ENCODE measurements at places on chromosomes 13 and 19.

- no peak for DNase-seq
Measured at GRCh38 chr13:30943881-30944280, 11.4 kb downstream of the TEX26 start.

- no peak for DNase-seq
Measured at GRCh38 chr13:32432856-32433255, 4.9 kb upstream of the N4BP2L1 start.

DNA sequence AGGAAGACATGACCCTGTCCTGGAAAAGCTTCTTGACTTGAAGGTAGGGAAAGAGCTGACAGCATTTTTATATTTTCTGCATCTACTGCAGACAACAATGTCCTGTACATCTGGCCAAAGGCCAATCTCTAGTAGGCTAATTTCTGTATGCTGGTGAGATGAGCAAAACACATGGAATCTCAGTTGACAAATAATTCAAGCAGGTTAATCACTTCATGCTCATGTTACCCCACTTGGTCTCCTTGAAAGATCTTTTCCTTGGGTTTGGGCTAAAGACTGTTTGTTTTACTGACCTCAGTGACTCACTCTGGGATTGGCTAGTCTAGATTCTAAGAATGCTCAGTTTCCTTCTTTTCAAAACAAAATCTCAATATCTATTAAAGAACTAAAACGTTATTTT is 298.8 kb downstream of the LMO7 start:
- peak; percentile 53 for DNase-seq

GRCh38 chr13:59478908-59479307 is 684.8 kb downstream of the DIAPH3 start:
- no peak for DNase-seq

GRCh38 chr13:113771709-113772331 is 12.8 kb downstream of the TMEM255B start:
- DNase-seq, result peak; percentile 64

DNA sequence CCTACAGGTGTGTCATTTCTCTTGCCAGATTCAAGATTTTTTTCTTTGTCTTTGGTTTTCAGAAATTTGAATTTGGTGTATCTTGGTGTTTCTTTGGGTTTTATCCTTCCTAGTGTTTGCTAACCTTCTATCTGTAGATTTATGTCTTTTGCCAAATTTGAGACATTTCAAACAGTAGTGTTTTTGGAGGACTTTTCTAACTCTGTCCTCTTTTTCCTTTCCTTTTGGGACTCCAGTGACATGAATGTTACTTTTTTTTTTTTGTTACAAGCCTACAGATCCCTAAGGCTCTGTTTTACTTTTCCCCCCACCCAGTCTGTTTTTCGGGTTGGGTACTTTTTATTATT is 58.8 kb downstream of the ZMYM2 start:
- DNase-seq, result no peak
